ENCODE measurements at places on chromosomes 2 and 18. TPM values are rescaled to one million over a fixed set of nuclear protein-coding genes. Genes with fewer than 3 reads are reported as not detected.
A peak's percentile ranks its signal among the peaks of the same experiment; 100 is the strongest.

The POTEI gene
- total RNA-seq: not detected

The GPR45 gene
- total RNA-seq: not detected

The GAREM2 gene
- not detected for total RNA-seq

The REG1A gene
- total RNA-seq: not detected

The GKN2 gene
- total RNA-seq: not detected

DNA sequence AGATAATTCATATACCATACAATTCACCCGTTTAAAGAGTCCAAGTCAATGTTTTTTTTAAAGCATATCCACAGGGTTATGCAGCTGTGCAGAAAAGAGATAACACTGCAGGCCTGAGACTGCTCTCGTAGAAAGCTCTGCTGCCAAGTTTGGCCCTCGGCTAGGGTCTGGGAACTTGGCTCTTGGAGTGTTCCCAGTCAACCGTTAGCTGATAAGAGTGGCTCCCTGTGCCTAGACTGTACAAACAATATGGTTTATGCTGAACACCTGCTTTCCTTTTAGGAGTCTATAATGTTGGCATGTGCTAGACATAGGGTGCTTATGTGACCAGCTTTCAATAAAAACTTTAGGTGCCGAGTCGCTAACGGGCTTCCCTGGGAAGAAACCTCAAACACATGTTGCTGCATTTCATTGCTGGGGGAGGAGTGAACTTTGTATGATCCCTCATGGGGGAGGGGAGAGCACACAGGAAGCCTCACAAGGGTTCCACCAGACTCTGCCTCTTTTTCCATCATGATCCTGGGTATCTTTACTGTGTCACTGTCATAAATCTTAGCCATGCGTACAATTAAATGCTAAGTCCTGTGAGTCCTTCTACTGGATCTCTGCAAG, 34.7 kb downstream of the RFX8 start:
- no peak overlapping the region for H3K27ac ChIP-seq
- no peak for DNase-seq
- H3K36me3 ChIP-seq: peaks cover 27% of the 10 kb centered on the region
- H3K4me3 ChIP-seq: no peak overlapping the region
- peaks cover 51% of the 10 kb centered on the region for H3K4me1 ChIP-seq

DNA sequence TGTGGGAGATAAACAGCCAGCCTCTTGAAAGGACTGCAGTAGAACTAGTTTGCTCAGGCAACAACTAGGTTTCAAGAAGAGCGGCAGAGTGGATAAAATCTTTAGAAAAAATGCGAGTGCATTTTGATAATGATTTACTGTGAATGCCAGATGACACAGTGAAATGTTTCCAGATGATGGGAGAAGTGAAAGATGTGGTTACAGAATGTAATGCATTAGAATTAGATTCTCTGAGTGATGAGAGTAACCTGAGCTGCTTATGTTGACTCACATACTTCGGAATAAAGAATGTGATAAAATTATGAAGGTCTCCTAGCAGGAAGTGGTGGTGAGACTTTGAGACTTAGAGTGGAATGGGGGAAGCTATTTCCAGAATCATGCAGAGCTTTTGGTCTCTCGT, 184.3 kb downstream of the GULP1 start:
- H3K4me1 ChIP-seq: peaks cover 35% of the 10 kb centered on the region
- H3K27ac ChIP-seq: peak overlapping the region; percentile 29
- H3K36me3 ChIP-seq: 0 out of 2 replicates have a peak, but pooled peaks cover 15% of the 10 kb centered on the region
- peak; percentile 61 for DNase-seq
- peak overlapping the region; percentile 66 for H3K4me3 ChIP-seq
- peaks cover 1% of the 10 kb centered on the region for H3K27me3 ChIP-seq

- no peaks in the 10 kb centered on the region for H3K4me1 ChIP-seq
- H3K27ac ChIP-seq: no peak overlapping the region
- H3K36me3 ChIP-seq: no peaks in the 10 kb centered on the region
- DNase-seq: no peak
These were observed 105.4 kb downstream of the ACOXL start for GRCh38 chr2:110837446-110838409.

DNA sequence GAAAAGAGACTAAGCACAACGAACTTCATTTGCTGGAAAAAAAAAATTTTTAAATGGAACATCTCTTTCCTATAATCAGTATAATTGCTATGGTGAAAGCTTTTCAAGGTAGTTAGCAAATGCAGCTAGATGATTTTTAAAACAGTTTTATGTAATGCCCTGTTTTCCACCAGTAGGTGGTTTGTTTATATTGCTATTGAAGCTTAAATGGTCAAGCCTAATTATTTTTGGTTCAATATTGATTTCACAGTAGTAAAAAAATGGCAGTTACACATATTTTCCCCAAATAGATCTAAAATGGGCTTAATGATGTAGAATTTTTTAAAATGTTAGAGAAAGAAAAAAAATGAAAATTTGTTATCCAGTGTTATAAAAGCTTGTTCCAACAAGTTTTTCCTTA, 70.2 kb downstream of the CDH19 start:
- no peaks in the 10 kb centered on the region for H3K36me3 ChIP-seq
- no peak overlapping the region for H3K4me3 ChIP-seq
- H3K4me1 ChIP-seq: no peaks in the 10 kb centered on the region
- DNase-seq: no peak
- H3K27me3 ChIP-seq: no peaks in the 10 kb centered on the region
- H3K27ac ChIP-seq: no peak overlapping the region

DNA sequence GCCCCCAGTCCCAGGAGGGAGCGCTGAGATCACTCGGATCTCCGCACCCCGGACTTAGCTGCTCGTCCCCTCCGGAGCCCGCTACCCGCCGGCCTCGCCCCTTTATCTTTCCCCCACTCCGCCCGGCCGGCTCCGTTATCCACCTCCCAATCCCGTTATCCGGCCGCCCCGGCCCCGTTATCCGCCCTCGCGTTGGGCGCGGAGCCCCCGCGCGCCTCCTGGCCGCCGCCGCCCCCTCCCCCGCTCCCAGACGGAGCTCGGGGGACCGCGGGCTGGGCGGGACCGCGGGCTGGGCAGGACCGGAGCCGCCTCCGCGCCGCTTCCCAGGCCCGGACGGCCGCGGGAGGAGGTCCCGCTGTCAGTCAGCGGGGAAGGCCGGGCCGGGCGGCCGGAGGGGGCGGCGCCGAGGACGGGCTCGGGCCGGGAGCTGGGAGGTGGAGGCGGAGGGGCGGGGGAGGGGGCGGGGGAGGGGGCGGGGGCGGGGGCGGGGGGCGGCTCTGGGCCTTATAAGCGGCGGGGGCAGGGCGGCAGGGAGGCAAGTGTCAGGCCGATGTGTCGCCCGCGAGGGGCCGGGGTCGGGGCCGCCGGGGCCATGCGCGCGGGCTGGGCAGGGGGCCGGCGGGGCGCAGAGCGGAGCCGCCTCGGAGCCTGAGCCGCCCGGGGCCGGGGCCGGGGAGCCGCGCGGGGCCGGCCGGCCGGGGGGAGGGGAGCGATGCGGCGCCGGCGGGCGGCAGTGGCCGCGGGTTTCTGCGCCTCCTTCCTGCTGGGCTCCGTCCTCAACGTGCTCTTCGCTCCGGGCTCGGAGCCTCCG, at the start of gene PKDCC:
Gene PKDCC, plus strand, starts transcription at position 534 of the 811 bp plus-strand sequence. Its CDS starts 179 bp downstream, at position 713.
- no peak within 1 kb of the TSS for H3K27ac ChIP-seq
- H3K4me3 ChIP-seq: peak within 1 kb of the TSS; percentile 66
- no peaks in the 10 kb centered on the region for H3K4me1 ChIP-seq
- no peaks in the 10 kb centered on the region for H3K36me3 ChIP-seq

GRCh38 chr2:43724728-43725526, 48.7 kb upstream of the C1GALT1C1L start:
- no peaks in the 10 kb centered on the region for H3K4me1 ChIP-seq
- DNase-seq: no peak
- no peaks in the 10 kb centered on the region for H3K36me3 ChIP-seq
- H3K4me3 ChIP-seq: no peak overlapping the region
- no peaks in the 10 kb centered on the region for H3K27me3 ChIP-seq
- no peak overlapping the region for H3K27ac ChIP-seq

- H3K36me3 ChIP-seq: peaks cover 4% of the 10 kb centered on the region
- H3K4me3 ChIP-seq: no peak overlapping the region
- no peak overlapping the region for H3K27ac ChIP-seq
- H3K4me1 ChIP-seq: peaks cover 26% of the 10 kb centered on the region
- no peak for DNase-seq
These were observed 5.1 kb downstream of the CNNM3 start for GRCh38 chr2:96821113-96821675.

Data from HFFc6 (cell line).